ENCODE measurements at places on chromosomes 7 and 10. TPM values are rescaled to one million over a fixed set of nuclear protein-coding genes. Genes with fewer than 3 reads are reported as not detected.

DNA sequence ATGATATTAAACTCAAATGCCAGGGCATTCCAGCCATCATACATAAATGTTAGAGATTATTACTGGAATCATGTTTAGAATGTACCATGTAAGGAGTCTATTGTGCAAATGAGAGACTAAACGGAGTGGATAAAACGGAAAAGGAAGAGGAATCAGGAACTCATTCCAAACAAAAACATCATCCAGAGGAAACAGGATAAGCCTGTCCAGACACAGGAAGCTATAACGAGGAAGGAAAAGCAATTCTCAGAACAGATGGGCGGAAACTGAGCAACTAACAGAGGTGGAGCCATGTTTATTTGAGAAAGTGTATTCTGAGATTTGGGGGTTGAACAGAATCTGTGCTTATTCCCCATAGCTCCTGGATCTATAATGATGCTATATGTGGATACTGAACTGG lies 52.3 kb upstream of the TRIM24 start:
- DNase-seq: no peak

The RPEL1 gene
- under 0.01 TPM for total RNA-seq

The PNLIPRP1 gene
- total RNA-seq: not detected

The OPN4 gene
- total RNA-seq: not detected

The ATRNL1 gene
- 7.3 TPM for total RNA-seq

- DNase-seq: no peak
These were observed 644.1 kb upstream of the GALNT17 start for GRCh38 chr7:70487886-70488285.

Measured in fibroblast of the aortic adventitia (primary cell).